ENCODE measurements at places on chromosomes 11 and 22.

- DNase-seq = peak; percentile 17
These were observed 760 bp upstream of the CELSR1 start for GRCh38 chr22:46537946-46538813.

DNA sequence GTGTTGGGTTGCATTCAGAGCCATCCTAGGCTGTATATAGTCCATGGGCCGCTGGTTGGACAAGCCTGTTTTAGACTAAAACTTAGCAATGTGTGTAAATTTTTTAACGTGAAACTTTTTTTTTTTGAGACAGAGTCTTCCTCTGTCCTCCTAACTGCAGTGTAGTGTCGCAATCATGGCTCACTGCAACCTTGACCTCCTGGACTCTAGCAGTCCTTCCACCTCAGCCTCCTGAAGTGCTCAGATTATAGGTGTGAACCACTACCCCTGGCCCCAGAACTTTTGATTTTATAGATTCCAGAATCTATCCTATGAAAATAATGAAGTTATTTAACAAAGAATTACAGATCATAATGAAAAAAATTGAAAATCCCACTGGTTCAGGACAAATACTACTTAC lies 29.9 kb upstream of the PANX2 start:
- DNase-seq = no peak

DNA sequence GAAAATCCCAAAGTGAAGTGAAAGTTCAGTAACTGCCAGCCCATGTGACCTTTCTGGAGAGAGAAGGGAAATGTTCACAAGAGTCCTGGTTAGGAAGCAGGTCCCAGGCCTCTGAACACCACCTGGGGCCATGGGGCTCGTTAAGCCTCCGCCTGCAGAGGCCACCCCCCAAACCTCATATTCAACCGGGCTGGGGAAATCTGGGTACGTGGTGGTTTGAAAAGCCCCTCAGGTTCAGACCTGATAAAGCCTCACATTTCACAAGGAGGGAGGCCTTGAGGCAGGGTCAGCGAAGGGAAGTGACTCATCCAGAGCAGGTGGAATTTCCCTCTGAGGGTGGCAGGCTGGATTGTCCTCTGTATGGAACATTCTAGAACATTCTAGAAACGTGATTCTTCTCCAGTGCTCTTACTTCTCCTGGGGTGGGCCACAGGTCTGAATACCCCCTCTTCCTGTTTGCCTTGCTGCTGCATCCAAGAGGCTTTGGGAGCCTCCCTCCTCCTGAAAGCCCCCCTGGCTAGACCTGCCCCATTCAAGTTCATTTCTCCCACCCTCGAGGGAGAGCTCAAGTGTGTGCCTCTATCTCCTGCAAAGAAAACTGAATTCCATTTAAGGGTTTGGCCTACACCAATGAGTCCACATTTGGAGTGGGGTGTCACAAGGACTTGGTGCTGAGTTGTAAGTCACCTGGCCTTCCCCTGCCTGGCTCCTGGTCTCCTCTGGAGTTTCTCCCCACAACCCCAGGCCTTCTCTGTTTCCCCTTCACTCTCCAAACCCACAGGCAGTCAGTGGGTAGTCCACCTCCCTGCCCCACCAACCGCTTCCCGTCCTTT lies 6.3 kb downstream of the FXYD2 start:
- DNase-seq = no peak

DNA sequence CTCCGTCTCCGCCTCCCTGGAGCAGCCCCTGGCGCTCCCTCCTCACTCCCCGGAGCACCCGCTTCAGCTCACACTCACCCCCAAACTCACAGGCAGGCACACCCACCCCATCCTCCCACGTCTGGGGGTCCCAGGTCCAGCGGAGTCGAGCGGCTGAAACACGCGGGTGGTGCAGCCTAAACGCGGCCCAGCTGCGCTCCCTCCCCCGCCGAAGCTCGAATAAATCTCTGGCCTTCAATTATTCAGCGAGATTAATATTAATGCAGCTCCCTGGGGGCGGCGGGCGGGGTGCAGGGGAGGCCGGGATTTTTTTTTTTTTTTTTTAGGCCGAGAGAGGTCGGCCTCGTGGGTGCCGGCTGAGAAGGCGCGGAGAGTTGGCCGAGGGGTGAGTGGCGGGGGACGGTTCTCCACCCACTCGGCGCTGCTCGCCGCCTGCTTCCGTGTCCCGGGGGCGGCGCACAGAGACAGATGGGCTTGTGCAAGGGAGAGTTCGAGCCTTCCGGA lies 524 bp upstream of the SLC1A2 start:
- DNase-seq = peak; percentile 67

DNA sequence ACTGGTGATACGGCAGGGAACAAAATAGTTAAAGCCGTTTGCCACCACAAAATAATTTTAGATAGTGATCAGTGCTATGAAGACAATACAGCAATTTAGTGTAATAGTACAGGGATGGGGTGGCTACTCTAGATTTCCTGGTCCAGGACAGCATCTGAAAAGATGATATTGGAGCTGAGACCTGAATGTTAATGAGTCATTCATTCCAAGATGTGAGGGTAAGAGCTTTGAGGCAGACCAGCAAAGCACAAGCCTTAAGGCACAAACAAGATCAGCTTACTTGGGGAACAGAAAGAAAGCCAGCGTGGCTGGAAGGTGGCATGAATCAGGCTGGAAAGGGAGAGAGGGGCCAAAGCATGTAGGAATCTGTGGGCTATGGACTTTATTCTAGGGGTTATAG lies 132.3 kb downstream of the TRIM44 start:
- no peak for DNase-seq

DNA sequence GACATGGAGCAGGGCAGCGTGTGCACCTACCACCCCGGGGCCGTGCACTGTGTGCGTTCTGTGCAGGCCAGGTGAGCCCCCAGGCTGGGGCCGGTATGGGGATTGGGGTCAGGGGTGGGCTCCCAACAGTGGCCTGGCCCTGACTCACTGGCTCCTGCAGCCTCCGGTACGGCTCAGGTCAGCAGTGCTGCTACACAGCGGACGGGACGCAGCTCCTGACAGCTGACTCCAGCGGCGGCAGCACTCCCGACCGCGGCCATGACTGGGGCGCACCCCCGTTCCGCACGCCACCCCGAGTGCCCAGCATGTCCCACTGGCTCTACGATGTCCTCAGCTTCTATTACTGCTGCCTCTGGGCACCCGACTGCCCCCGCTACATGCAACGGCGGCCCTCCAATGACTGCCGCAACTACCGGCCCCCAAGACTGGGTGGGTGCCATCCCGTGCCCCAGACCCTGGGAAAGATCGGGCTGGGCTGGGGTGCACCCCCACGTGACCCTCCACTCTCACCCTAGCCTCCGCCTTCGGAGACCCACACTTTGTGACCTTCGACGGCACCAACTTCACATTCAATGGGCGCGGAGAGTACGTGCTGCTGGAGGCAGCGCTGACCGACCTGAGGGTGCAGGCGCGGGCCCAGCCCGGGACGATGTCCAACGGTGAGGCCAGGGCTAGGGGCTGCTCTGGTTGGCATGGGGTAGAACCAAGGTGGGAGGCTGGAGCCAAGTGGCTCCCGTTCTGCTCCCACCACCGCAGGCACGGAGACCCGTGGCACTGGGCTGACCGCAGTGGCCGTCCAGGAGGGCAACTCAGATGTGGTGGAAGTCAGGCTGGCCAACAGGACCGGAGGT lies 4.4 kb downstream of the SUSD2 start:
- no peak for DNase-seq

DNA sequence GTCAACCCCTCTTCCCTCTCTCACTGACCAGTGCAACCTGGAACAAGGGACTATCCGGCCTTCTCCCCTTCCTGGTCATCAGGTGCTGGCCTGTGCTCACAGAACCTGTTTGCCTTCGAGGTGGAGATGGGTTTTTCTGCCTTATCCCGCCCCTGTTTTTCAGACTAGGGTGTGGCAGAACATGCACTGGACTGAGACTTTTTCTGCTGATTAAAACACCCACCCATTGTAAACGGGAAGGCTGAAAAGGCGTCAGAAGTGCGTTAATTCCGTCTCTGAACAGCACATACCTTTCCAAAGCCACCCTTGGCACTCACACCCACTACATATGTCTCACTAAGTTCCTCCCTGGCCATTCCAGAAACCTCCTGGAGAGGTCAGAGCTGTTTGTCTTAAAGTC lies 4.4 kb upstream of the B3GNT6 start:
- no peak for DNase-seq

DNA sequence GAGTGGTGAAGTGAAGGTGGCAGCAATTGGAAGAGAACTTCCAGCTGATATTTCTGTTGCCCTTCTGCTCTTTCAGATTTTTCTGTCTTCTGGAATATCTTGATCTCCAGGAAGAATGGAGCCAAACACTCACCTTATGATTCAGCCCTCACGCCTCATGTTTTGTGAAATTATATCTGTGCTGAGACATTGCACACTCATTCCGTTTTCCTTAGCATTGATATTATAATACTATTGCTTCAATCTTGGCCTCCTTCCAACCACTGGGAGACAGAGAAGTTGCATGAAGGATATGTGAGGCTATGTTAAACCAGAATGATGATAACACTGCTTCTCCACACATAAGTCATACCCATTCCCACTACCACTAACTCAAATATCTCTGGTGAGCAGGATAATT lies 177.9 kb downstream of the ETS1 start:
- DNase-seq = no peak

DNA sequence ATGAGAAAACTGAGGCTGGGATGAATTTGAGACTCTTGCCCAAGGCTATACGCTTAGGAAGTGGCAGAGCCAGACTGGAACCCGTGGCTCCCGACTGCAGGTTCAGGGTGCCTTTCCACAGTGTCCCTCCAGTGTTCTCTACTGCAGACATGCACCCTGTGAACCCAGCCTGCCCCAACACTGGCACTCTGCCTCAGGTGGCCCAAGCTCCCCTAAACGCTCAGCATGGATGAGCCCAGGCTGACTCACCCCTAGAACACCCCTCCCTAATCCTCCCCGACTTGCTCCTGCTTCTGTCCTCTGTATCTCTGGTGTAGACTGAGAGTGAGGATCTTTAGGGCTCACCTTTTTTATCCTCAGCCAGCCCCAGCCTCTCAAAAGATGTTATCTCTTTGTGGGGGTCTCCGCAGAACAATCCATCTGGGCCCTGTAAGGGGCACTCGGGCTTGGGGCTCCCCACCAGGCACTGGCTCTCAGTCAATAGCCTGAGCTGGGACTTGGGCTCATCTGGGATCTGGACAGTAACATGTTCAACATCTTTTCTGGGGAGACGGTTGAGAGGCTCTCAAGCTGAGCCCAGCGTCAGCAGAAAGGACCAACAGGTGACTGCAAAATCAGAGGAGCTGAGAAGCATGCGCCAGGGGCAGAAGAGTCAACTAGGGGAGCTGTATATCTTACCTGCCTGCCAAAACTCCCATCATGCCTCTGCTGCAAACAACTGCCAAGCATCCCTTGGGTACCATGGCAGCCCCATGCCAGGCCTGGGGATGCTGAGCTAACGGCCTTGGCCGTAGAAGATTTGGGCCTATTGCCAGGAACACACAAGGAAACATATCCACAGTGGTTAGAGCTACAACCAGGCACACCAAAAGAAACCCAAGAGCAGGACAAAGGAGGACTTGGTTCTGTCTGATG lies 176.2 kb downstream of the BUD13 start:
- no peak for DNase-seq

GRCh38 chr11:14424096-14424495 lies 65.1 kb upstream of the RRAS2 start:
- DNase-seq = no peak

GRCh38 chr11:76790251-76790650 lies 7.1 kb downstream of the TSKU start:
- DNase-seq = no peak

GRCh38 chr11:71082454-71082853 lies 169.9 kb downstream of the SHANK2 start:
- no peak for DNase-seq

GRCh38 chr11:99585606-99586005 lies 564.9 kb downstream of the CNTN5 start:
- DNase-seq = no peak

DNA sequence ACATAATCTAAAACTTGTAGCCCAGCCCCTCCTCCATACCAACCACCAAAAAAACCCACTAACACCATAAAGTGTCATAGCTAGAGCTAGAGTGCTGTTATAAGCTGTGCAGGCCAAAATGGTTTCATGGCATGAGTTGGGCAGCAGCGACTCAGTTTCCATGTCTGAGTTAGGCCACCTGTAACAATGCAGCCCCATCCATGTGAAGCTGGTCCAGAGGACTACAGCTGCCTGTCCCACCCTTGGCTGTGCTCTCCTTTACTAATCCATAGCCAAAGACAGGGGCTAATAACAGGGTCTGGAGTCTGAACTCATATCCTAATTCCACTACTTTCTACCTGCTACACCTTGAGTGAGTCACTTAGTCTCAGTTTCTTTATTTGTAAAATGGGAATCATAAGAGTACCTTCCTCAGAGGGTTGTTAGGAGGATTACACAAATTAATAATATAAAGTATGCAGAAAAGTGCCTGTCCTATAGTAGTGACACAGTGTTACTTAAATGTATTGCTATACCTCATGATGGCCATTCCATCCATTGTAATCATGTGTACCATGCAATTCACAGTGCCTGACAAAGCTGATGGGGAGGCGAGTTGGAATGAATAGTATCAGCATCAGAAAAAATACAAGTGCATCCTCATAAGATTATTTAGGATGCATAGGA lies 20.6 kb downstream of the KCNQ1OT1 start:
- DNase-seq = no peak

DNA sequence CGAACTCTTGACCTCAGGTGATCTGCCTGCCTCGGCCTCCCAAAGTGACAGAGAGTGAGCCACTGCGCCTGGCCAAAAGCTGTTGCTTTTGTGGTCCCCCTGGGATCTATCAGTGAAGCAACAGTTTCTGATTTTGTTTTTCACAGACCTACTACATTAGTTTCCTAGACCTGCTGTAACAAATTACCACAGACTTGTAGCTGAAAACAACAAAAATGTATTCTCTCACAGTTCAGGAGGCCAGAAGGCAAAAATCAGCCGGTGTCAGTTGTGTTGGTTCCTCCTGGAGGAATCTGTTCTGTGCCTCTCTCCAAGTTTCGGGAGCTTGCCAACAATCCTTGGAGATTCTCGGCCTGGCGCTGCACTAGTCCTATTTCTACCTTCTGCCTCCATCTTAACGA lies 8.5 kb upstream of the SLC35C1 start:
- DNase-seq = no peak

GRCh38 chr11:61049063-61049377 lies 53.3 kb upstream of the CD5 start:
- no peak for DNase-seq

GRCh38 chr22:27335102-27335660 lies 466.4 kb downstream of the MN1 start:
- no peak for DNase-seq

- DNase-seq = no peak
These were observed 116.6 kb downstream of the NAV2 start for GRCh38 chr11:19829109-19829837.

- no peak for DNase-seq
These were observed 44.9 kb upstream of the SWAP70 start for GRCh38 chr11:9619004-9619403.

- no peak for DNase-seq
These were observed 175.7 kb downstream of the TMEM135 start for GRCh38 chr11:87213444-87213843.
